ENCODE measurements at places on chromosomes 4 and X.

GRCh38 chr4:2964706-2965258 lies 1.4 kb downstream of the GRK4 start:
- no peak for DNase-seq

GRCh38 chrX:318739-319578 lies at the start of gene GTPBP6:
Gene GTPBP6, minus strand, starts transcription at chrX:318796. Its CDS starts 9 bp downstream, at chrX:318787.
- DNase-seq: peak; percentile 98

DNA sequence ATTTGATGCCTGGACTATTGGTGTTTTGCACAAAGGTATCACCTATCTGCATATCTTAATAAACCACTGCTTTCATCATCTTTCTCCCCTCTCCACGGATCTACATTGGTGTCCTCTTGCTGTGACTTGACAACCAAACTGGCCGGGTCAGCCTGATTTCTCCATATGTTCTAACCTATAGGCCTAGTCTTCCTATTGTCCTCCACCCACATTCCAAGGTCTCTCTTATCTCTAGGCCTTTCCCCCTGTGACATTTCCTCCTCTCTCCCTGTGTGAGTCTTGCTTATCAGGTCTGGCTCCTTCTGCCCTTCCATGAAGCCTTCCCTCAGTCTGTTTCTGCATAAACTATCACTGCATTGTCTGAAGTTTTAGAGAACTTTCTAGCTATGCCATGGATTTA lies 33.7 kb downstream of the ARHGAP24 start:
- DNase-seq: no peak

- DNase-seq: no peak
Observed at GRCh38 chrX:68938244-68939004, 109.6 kb downstream of the EFNB1 start.

- no peak for DNase-seq
Observed at GRCh38 chrX:66815227-66815626, 176.3 kb upstream of the EDA2R start.

- no peak for DNase-seq
Observed at GRCh38 chr4:156584100-156584499, 387.5 kb downstream of the PDGFC start.

DNA sequence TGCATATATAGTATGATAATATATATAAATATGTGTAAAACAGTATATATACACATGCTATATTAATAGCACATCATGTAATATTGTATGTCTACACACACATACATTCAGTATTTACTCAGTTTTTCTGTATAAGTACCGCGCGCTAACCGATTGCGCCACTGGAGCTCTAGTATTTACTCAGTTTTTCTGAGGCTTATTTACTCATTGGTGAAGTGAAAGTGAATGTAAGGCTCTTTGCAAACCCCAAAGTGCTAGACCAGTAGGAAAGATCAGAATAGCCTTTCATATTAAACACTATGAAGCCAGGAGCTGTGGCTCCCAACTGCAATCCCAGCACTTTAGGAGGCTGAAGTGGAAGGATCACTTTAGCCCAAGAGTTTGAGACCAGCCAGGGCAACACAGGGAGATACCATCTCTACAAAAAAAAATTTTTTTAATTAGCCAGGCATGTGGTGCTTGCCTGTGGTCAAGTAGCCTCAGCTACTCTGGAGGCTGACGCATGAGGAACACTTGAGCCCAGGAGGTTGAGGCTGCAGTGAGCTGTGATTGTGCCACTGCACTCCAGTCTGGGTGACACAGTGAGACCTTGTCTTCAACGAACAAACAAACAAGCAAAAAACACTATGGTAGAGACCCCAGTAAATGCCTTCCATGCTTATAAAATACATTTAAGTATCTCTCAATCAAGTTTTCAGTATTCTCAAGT lies 125.8 kb downstream of the KIT start:
- no peak for DNase-seq

- no peak for DNase-seq
Observed at GRCh38 chr4:96630839-96631238, 790.9 kb downstream of the PDHA2 start.
